MM.1S (cell line): ENCODE measurements at places on chromosomes 5 and 9.

- H3K27ac ChIP-seq: no peak overlapping the region
- DNase-seq: no peak
- H3K4me3 ChIP-seq: no peak overlapping the region
- no peaks in the 10 kb centered on the region for H3K27me3 ChIP-seq
- no peaks in the 10 kb centered on the region for H3K4me1 ChIP-seq
These were observed 24.0 kb upstream of the KLF9 start for GRCh38 chr9:70438341-70438928.

- no peak overlapping the region for H3K27ac ChIP-seq
- DNase-seq: no peak
- no peaks in the 10 kb centered on the region for H3K4me1 ChIP-seq
- no peaks in the 10 kb centered on the region for H3K36me3 ChIP-seq
These were observed 14.3 kb upstream of the KLF9 start for GRCh38 chr9:70428781-70429180.

DNA sequence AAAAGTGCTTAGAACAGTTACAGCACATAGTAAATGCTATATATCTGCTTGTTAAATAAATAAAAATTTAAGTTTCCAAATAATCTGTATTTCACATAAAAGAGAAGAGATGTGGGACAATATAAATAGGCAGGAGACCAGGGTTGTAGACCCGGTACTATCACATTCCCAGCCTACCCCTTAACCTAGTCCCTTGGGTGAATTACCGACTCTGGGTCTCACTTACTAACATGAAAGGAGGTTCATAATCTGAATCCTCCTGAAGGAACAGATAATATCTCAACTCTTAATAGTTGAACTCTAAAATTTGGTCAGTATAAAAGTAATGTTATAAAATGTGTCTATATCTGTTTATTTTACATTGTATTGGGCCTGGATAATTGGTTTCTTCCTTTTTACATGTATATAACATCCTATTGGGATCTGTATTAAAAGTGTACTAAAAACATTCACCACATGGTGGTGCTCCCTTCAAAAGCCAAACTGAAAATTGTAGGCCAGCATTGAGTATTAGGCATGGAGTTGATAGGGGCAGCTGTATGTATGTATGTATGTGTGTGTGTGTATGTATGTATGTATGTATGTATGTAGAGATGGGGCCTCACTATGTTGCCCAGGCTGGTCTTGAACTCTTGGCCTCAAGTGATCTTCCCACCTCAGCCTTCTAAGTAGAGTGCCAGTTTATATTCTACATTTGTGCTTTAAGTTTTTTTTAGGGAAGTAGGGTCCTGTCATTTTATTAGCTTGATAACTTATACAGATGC is 64.2 kb upstream of the ABL1 start:
- no peaks in the 10 kb centered on the region for H3K27me3 ChIP-seq
- no peaks in the 10 kb centered on the region for H3K36me3 ChIP-seq
- peak; percentile 35 for DNase-seq
- H3K4me3 ChIP-seq: no peak overlapping the region

DNA sequence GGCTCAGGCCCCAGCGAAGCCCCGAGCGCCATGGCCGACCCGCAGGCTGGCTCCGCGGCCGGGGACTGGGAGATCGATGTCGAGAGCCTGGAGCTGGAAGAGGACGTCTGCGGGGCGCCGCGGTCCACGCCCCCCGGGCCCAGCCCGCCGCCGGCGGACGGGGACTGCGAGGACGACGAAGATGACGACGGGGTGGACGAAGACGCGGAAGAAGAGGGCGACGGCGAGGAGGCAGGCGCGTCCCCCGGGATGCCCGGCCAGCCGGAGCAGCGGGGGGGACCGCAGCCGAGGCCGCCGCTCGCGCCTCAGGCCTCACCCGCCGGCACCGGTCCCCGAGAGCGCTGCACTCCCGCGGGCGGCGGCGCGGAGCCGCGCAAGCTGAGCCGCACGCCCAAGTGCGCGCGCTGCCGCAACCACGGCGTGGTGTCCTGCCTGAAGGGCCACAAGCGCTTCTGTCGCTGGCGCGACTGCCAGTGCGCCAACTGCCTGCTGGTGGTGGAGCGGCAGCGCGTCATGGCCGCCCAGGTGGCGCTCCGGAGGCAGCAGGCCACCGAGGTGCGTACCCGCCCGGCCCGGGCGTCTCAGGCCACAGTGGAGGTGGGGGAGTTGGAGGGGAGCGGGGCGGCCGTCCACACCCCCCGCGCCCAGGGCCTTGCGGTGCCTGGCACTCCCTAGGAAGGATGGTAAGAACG is 1.6 kb downstream of the DMRT2 start:
- H3K4me1 ChIP-seq: peaks cover 9% of the 10 kb centered on the region; the same call in 1 of the 2 replicates
- peak; percentile 82 for DNase-seq
- no peaks in the 10 kb centered on the region for H3K27me3 ChIP-seq
- no peaks in the 10 kb centered on the region for H3K36me3 ChIP-seq
- peak overlapping the region; percentile 66 for H3K4me3 ChIP-seq

- no peaks in the 10 kb centered on the region for H3K27me3 ChIP-seq
- H3K4me3 ChIP-seq: no peak overlapping the region
- no peaks in the 10 kb centered on the region for H3K36me3 ChIP-seq
- DNase-seq: no peak
These were observed 81.8 kb downstream of the ARSB start for GRCh38 chr5:78903353-78903752.

GRCh38 chr9:98164912-98165311 is 27.5 kb downstream of the CORO2A start:
- no peak for DNase-seq
- H3K4me1 ChIP-seq: no peaks in the 10 kb centered on the region
- H3K27ac ChIP-seq: no peak overlapping the region
- H3K27me3 ChIP-seq: no peaks in the 10 kb centered on the region

GRCh38 chr9:99430301-99430700 is 208.2 kb downstream of the SEC61B start:
- H3K27ac ChIP-seq: no peak overlapping the region
- H3K4me1 ChIP-seq: no peaks in the 10 kb centered on the region
- DNase-seq: no peak
- H3K36me3 ChIP-seq: no peaks in the 10 kb centered on the region
- no peak overlapping the region for H3K4me3 ChIP-seq
